Activated T-helper 17 cell treated with anti-CD3 and anti-CD28 coated beads, Interleukin-2, amount 50 U/mL, for 72 hours (primary cell): ENCODE measurements at places on chromosomes 1 and 21. TPM values are rescaled to one million over a fixed set of nuclear protein-coding genes. Genes with fewer than 3 reads are reported as not detected.

The IGSF5 gene
- total RNA-seq, result not detected

The F13B gene
- total RNA-seq, result 0.13 TPM

The EPHA10 gene
- 1.4 TPM for total RNA-seq

The CD164L2 gene
- not detected for total RNA-seq

The TDRD5 gene
- total RNA-seq, result not detected

The SLC30A7 gene
- total RNA-seq, result 51.6 TPM

The LYPD8 gene
- not detected for total RNA-seq

The ANXA9 gene
- total RNA-seq, result 0.19 TPM

The SYTL1 gene
- 26.0 TPM for total RNA-seq

The DFFB gene
- 13.0 TPM for total RNA-seq

GRCh38 chr1:107572674-107573211 lies 392.2 kb downstream of the VAV3 start:
- no peak for ATAC-seq

DNA sequence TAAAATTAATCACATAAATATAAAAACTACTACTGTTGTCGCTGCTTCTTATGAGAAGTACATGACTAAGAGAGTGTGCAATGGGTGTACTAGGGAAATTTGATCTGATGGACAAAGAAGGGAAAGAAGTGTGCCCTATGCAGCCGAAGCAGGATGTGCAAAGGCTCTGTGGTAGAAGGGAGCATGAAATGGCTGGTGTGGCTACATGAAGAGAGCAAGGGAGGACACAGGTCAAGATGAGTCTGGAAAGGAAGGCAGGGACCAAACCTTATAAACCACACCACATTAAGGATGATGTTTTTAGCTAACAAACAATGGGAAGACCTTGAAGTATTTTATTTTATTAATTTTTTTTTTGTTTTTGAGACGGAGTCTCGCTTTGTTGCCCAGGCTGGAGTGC lies 20.0 kb downstream of the MAB21L3 start:
- no peak for ATAC-seq

DNA sequence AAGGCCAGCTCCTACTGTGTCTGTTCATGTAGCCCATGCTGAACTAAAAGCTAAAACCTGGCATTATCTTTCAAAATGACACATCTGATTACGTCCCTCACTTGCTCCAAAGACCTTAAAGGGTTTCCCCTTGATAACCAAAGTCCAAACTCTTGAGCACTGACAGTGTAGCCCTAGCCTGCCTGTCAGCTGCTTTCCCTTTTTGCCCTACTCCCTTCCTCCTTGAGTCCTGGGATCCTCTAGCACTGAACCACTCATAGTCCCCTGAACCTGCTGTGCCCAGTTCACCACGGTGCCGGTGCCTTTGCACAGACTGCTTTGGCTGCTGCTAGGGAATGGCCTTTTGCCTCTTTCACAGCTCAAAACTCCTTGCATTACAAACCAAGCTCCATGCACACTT lies 67.5 kb downstream of the PLXNA2 start:
- ATAC-seq, result no peak

- ATAC-seq, result peak; percentile 72
Observed at GRCh38 chr1:26164036-26164860, 4.5 kb downstream of the C1orf232 start.

GRCh38 chr1:110890474-110891196 lies 17.7 kb downstream of the CD53 start:
- ATAC-seq, result peak; percentile 62

- ATAC-seq, result no peak
Observed at GRCh38 chr21:29524055-29524454, 225.3 kb downstream of the BACH1 start.

DNA sequence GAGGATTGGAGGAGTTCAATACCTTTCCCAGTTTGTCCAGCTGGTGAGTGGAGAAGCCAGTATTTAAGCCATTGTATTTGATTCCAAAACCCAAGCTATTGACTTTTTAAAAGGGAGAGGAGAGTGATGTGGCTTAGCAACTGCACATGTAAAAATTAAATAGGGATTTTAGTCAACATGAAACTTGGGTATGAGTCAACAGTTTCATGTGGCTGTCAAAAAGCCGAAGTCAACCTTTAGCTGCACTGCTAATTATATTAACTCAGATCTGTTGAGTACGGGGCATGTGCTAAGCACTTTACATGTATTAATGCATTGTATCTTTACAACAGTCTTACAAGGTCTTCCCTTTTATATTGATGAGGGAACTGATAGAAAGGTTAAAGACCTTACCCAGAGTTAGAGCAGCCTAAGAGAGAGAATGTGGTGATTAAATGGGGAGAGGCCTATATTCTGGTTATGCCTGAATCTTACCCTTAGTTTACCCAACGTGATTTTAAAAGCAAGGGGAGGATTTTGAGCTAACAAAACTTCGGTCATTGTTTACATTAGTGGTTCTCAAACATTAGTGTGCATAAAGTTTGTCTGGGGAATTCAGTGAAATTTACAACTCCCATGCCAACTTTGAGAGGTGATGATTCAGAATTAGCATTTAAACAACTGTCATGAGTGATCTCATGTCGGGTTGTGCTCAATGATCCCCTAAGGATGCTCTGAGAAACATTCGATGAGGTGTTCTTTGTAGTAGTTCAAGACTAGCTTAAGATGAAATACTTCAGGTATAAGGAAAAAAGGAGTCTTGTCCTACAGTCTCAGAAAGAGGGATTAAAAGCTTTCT lies 6.9 kb upstream of the SLC35F3 start:
- ATAC-seq, result peak; percentile 65

- ATAC-seq, result no peak
Observed at GRCh38 chr1:56881417-56881816, 26.8 kb downstream of the C8A start.

- ATAC-seq, result no peak
Observed at GRCh38 chr1:77678660-77679610, 3.5 kb downstream of the ZZZ3 start.

- ATAC-seq, result no peak
Observed at GRCh38 chr21:33858667-33859372, 56.8 kb downstream of the ATP5PO start.

GRCh38 chr1:67611846-67612245 lies 73.2 kb upstream of the GADD45A start:
- ATAC-seq, result no peak

- peak; percentile 3 for ATAC-seq
Observed at GRCh38 chr1:43452789-43453441, 816 bp downstream of the HYI start.

DNA sequence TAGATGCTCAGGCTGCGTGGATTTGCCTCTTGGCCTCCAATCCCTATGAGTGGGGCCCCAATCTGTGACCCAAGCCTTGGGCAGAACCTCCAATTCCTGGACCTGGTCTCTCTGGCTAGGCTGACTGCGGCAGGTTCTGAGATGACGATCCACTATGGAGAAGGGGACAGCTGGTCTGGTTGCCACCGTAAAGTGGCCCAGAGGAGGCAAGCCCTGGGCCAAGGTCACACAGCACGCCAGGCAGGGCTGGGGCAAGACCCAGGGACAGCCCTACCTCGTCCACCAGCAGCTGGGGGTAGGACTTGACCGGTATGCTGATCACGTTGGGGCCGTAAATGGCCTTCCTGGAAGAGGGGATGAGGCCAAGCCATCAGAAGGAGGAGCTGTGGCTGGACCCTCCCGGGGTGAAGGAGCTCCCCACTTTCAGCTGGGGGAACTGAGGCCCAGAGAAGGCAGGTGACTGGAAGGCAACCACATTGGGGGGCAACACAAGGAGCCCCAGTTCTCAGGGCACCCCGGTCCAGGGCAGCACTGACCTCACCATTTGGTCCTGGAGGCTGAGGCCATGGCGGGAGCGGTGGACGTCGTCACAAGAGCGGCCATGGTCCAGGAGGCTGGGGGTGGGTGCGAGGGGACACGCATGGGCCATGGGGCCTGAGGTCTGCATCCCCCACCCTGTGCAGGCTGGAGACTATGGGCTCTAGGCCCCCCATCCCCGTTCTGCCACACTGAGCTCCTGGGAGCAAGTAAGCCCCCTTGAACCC lies 9.8 kb downstream of the ATP13A2 start:
- no peak for ATAC-seq

- no peak for ATAC-seq
Observed at GRCh38 chr1:223037845-223038244, 105.2 kb downstream of the TLR5 start.

DNA sequence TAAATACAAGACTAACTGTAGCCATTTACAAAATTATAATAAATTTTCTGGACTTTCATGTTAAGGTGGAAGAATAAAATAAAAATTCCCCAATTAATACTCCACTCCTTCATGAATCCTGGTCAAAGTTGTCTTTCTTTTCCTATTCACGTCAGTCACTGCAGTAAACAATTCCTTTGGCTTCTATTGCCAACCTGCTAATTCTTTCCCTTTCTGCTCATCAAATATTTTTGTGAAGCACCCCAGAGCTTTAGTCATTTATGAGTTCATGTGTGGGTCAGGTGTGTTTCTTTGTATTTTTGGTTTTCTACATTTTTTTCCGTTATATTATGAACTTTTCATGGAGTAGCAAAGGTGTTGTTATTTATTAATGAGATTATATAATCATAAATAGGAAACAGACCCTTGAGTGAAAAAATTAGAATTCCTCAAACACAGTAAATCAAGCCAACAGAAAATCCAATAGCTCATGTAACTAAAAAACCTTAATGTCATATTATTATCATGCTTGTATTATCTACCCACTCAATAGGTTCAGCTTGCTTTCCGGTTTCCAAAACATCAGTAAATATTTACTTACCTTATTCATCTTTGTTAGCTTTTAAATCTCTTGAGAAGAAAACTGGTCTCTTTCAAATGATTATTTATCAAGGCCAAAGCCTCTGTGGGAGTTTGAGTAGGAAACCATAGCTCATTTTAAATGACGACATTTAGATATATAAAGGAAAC lies 29.6 kb upstream of the PLA2G4A start:
- no peak for ATAC-seq

DNA sequence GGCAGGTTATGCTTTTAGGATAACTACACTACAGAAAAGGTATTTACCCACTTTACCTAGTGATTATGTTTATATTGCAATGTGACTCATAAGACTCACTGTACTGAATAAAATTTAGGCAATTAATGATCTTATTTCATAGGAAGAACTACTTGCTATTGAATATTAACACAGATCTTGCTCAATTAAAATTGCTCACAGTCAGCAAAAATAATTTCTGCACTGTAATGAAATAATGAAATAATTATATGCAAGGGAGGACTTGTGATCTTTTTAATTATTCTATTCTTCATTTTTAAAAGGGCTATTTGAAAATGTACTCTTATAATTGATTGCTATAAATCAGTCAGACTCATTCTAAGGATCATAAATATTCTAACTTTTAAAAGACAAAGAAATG lies 48.0 kb upstream of the FOXD3 start:
- no peak for ATAC-seq

- no peak for ATAC-seq
Observed at GRCh38 chr1:37108596-37109188, 74.4 kb upstream of the GRIK3 start.

DNA sequence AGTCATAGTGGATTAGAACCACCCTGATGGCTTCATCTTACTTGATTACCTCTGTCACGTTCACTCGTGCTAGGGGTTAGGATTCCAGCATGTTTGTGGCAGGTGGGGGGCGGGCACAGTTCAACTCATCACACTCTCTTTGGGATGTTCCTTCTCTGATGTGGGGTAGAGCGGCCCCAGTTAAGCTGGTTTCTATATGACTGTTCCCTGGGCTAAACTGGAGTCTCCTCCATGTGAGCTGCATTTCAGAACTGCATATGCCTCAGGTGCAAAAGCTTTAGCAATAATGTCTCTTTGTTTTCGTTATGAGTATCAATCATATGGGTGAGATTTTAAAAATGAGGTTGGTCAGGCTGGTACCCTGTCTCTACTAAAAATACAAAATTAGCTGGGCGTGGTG lies 393.2 kb downstream of the RPS6KC1 start:
- peak; percentile 11 for ATAC-seq

DNA sequence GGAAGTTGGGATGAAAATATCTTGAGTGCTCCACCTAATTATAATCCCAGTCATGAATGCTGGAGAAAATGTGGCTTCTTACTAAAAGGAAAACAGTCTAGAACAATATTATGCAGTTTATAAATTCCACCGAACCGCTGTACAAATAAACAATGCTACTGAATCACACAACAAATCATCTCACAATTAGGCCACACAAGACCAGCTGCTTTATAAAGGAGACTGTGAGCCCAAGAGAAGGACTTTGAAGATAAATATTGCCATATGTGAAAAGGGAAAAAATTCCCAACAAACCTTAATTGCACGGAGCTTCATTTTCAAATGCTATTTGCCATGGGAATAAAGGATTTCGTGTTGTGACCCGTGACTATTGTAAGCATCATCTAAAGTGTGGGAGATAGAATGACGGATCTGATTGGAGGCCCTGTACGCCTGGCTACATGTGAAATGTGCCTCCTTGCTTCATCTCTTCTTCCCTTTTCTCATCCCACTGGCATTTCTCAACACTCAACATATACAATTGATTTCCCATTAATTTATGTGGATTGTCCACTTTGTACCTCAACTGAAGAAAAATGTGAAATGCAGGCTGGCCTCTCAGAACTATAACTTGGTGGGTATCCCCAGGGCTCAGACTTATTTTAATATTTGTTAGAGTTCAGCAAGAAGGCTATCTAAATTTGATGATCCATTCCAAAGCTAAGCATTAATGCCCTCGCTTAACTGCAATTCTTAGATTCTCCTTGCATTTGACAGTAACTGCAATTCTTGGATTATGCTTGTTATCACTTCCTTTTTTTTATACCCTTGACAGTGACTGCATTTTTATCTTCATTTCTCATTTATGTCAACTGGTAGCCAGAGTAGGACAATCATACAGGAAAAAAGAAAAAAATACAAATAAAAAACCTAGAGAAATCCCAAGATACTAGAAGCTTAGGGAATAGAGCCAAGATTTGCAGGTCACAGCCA lies 122.3 kb downstream of the TGFB2 start:
- ATAC-seq, result no peak

- ATAC-seq, result no peak
Observed at GRCh38 chr1:12272770-12273169, 42.9 kb downstream of the VPS13D start.

DNA sequence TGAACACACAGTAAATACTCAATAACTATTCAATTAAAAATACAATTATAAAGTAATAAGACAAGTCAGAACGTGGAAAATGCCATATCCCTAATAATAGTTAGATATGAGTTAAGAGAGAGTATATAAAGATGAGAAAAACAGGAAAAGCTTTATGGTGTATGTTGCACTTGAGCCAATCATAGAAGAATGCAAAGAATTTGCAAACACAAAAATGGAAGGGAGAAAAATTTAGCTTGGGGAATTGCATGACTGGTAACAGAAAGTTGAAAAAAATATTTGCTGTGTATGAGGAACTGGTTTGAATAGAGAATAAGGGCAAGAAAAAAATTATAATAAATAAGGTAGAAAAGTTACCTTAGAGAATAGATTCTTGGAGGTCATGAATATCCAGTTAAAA lies 739.6 kb upstream of the CXADR start:
- ATAC-seq, result no peak
